ENCODE measurements at places on chromosomes 1 and 21.

DNA sequence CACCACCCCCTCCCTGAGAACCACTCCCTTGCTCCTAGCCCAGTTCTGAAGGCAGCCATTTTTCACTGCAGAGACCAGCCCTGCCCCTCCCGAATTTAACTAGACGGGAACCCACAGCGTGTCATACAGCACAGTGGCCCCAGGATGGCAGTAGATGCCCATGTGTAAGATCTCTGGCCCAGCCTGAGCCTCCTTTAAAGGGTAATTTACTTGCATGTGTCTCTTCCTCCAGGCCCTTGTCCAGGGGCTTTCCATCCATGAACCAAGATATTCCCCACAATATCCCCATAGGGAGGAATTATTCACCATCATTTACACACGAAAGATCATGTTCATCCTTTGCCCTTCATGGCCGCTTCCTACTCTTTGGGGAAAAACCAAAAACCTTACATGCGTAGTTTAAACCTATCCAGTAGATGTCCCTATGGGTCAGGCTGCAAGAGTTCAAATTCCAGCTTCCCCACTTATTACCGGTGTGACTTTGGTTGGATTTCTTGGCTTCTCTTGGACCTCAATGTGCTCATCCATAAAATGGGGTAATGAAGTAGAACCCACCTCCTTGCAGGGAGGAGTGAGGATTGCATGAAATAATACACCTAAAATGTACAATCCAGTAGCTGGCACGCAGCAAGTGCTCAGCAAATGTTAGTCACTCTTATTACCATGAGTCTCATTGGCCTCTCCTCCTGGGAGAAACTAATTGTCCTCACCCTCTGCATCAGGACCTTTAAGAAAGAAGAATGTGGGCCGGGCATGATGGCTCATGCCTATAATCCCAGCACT is 4.0 kb upstream of the LACTBL1 start:
- H3K27ac ChIP-seq: no peak overlapping the region
- H3K4me3 ChIP-seq: no peak overlapping the region
- no peaks in the 10 kb centered on the region for H3K4me1 ChIP-seq
- H3K36me3 ChIP-seq: no peaks in the 10 kb centered on the region
- no peaks in the 10 kb centered on the region for H3K27me3 ChIP-seq

GRCh38 chr1:42211224-42211623 is 46.7 kb upstream of the GUCA2A start:
- DNase-seq: no peak
- H3K36me3 ChIP-seq: no peaks in the 10 kb centered on the region
- peaks cover 61% of the 10 kb centered on the region for H3K4me1 ChIP-seq
- no peak overlapping the region for H3K27ac ChIP-seq
- H3K4me3 ChIP-seq: no peak overlapping the region
- no peaks in the 10 kb centered on the region for H3K27me3 ChIP-seq

DNA sequence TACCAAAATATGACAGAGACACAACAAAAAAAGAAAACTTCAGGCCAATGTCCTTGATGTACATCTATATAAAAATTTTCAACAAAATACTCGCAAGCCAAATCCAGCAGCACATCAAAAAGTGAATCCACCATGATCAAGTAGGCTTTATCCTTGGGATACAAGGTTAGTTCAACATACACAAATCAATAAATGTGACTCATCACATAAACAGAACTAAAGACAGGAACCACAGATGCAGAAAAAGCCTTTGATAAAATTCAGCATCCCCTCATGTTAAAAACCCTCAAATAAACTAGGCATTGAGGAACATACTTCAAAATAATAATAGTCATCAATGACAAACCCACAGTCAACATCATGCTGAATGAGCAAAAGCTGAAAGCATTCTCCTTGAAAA is 101.5 kb downstream of the NME7 start:
- H3K4me1 ChIP-seq: peaks cover 11% of the 10 kb centered on the region
- H3K36me3 ChIP-seq: no peaks in the 10 kb centered on the region
- H3K27me3 ChIP-seq: no peaks in the 10 kb centered on the region

DNA sequence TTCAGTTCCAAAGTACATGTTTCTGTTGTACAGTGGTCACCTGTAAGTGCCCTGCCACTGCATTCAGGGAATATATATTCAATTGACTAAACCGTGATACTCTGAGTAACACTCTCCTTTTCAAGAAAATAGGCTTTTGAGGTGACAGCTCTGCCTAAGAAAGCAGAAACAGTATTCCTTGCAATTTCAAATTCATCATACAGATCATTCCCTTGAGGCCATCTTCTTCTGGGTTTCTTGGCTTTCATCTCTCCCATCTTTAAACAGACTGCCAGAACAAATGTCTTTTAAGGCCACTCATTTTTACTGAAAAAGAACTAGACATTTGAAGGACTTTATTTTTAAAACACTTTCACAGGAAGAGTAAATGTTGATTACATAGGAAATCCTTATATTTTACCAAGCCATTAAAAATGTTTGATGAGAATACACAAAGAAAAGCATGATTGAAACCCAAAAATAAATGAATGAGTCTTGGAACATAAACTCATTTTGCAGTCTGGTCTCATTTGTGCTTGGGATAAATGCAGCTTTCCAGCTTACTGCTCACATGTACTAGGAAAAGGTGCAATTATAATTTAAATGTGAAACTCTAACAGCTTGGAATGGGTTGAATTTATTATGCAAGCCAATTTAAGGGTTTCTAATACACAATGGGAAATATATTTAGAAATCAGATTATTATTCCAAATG is 34.7 kb downstream of the PLPPR5 start:
- H3K27ac ChIP-seq: no peak overlapping the region
- no peak for DNase-seq
- no peaks in the 10 kb centered on the region for H3K4me1 ChIP-seq
- no peak overlapping the region for H3K4me3 ChIP-seq
- no peaks in the 10 kb centered on the region for H3K36me3 ChIP-seq

- no peak overlapping the region for H3K4me3 ChIP-seq
- no peaks in the 10 kb centered on the region for H3K4me1 ChIP-seq
- no peak for DNase-seq
- H3K27ac ChIP-seq: no peak overlapping the region
- no peaks in the 10 kb centered on the region for H3K27me3 ChIP-seq
Observed at GRCh38 chr1:32487182-32487581, 22.3 kb downstream of the ZBTB8B start.

DNA sequence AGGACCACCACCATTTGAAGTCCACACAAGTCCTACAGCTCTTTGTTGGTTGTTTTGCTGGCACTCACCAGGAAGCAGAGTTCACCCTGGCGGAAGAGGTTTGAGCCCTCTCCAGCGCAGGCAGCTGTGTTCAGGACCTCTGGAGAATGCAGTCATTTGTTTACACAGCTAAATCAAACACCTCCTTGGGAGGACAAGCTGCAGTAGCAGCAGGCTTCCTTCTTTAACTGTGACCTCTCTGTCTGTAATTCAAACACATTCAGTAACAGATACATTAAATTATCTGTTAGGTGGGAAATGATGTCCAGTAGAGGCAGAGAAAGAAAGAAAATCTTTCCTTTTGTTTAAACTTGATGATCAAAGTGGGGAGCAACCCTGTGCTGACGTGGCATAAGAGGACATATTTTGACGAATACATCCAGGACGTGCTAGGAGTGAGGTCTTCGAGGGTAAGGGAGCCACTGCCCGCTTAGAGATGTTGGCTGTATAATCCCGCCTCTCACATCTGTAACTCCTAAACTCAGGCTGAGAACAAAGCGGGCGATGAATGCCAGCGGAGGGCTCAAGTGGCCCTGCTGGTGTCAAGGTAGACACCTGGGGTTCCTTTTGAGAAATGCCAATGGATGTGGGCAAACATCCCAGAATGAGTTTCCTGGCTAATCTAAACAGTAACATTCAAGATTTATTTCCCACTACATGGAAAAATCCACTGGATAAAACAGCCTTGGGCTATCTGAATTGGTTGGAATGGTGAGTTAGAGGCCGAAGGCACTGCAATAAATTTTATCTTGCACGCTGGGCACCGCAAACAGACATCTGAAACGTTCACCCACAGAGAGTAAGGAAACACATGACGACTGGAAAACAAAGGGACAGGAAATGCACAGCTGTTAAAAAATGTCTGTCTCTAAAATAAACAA is 51.7 kb downstream of the ABCA4 start:
- H3K27ac ChIP-seq: peak overlapping the region; percentile 56
- H3K4me1 ChIP-seq: peaks cover 31% of the 10 kb centered on the region
- H3K36me3 ChIP-seq: no peaks in the 10 kb centered on the region
- H3K27me3 ChIP-seq: no peaks in the 10 kb centered on the region

DNA sequence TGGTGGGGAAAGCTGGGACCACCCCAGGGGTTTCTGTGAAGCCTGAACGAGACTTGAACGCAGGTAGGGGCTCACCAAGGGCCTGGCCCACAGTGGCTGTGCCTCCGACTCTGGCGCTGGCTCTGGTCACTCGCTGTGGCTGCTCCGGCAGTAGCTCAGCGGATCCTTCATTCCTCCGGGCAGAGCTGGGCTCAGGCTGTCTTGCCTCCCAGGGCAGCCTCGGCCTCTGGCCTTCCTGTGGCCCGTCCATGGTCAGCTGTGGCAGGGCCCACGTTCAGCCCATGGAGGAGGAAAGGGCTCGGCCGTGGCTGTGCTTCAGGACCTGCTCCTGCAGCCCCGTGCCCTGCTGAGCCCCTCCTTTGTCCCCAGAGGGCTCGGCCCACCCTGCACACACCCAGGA is 162.9 kb upstream of the C1orf174 start:
- H3K27me3 ChIP-seq: no peaks in the 10 kb centered on the region
- no peak overlapping the region for H3K27ac ChIP-seq
- H3K4me1 ChIP-seq: no peaks in the 10 kb centered on the region

GRCh38 chr1:32334864-32335534 is 1.0 kb downstream of the MARCKSL1 start:
- H3K27me3 ChIP-seq: no peaks in the 10 kb centered on the region
- peaks cover 23% of the 10 kb centered on the region for H3K36me3 ChIP-seq
- DNase-seq: no peak
- H3K27ac ChIP-seq: no peak overlapping the region
- peak overlapping the region; percentile 71 for H3K4me3 ChIP-seq

DNA sequence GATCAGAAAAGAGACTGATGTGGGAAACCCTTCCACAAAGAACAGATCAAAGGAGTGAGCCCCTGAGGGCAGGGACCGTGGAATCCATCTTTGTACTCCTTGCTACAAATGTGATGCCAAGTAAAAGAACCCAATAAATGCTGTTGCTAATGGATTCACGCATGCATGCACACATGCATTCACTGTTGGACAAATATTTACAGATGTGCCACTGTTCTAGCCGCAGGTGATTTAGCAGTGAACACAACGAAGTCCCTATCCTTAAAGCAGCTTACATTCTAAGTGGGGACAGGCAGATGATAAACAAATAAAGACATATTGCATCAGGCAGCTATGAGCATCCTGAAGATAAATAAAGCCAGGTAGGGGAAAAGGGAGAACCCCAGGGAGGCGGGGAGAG is 67.8 kb downstream of the ITPKB start:
- no peak for DNase-seq
- no peak overlapping the region for H3K4me3 ChIP-seq
- no peaks in the 10 kb centered on the region for H3K36me3 ChIP-seq
- no peak overlapping the region for H3K27ac ChIP-seq
- H3K4me1 ChIP-seq: peaks cover 59% of the 10 kb centered on the region

DNA sequence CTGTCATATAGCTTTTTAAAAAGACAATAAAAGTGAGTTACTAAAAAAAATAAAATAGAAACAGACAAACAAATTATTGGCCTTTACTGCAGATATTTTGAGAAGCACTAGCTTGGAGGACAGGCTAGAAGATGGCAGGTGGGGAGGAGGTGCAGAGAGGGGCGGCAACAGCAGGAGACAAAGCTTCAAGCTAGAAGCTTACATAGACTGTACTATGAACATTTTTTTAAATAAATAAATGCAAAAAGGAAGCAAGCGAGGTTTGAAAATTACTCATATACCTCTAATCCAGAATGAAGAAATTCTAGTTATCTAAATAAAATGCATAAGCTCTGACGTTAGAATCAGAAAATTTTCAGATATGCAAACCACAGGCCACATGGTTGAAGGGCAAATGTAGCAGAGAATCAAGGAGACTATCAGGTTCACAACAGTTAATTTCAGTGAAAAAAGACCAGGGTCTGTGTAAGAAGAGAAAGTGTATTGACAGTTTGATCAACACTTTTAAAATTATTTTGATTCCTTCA is 54.9 kb downstream of the NRIP1 start:
- H3K4me3 ChIP-seq: no peak overlapping the region
- H3K4me1 ChIP-seq: peaks cover 58% of the 10 kb centered on the region
- peaks cover 4% of the 10 kb centered on the region for H3K36me3 ChIP-seq
- peak overlapping the region; percentile 78 for H3K27ac ChIP-seq
- no peak for DNase-seq

GRCh38 chr1:8662380-8663072 is 154.9 kb downstream of the RERE start:
- no peaks in the 10 kb centered on the region for H3K27me3 ChIP-seq
- no peak for DNase-seq
- no peaks in the 10 kb centered on the region for H3K36me3 ChIP-seq
- H3K4me1 ChIP-seq: peaks cover 73% of the 10 kb centered on the region

- H3K4me1 ChIP-seq: peaks cover 2% of the 10 kb centered on the region
- peak overlapping the region; percentile 52 for H3K27ac ChIP-seq
- H3K27me3 ChIP-seq: peaks cover 7% of the 10 kb centered on the region
- H3K4me3 ChIP-seq: no peak overlapping the region
Observed at GRCh38 chr21:41641821-41642701, 124.8 kb downstream of the RIPK4 start.

DNA sequence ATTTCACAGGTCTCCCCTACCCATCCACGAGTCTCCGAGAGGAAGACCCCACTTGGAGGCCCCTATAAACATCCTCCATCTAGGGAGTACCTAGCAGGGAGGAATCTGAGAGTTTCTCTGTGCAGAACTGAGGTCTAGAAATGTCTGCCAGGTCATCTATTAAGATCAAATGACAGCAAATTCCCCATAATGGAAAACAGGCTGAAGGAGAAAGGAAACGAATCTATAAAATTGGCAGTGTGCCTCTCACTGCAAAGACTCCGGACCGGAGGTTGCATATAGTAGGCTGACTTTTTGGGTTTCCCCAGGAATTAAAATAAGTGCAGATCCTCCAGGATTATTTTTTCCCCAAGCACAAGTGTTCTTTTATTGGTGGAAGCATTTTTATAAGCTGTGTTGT is 57.7 kb downstream of the NMNAT2 start:
- H3K36me3 ChIP-seq: no peaks in the 10 kb centered on the region
- no peaks in the 10 kb centered on the region for H3K4me1 ChIP-seq
- no peaks in the 10 kb centered on the region for H3K27me3 ChIP-seq
- H3K4me3 ChIP-seq: no peak overlapping the region
- no peak overlapping the region for H3K27ac ChIP-seq

- no peak for DNase-seq
- H3K4me3 ChIP-seq: no peak overlapping the region
- H3K27me3 ChIP-seq: no peaks in the 10 kb centered on the region
- H3K36me3 ChIP-seq: peaks cover 97% of the 10 kb centered on the region
Observed at GRCh38 chr1:228286505-228287417, 78.9 kb downstream of the OBSCN start.

- no peaks in the 10 kb centered on the region for H3K36me3 ChIP-seq
- DNase-seq: no peak
- no peak overlapping the region for H3K27ac ChIP-seq
- H3K27me3 ChIP-seq: no peaks in the 10 kb centered on the region
- H3K4me1 ChIP-seq: peaks cover 5% of the 10 kb centered on the region
- H3K4me3 ChIP-seq: no peak overlapping the region
Observed at GRCh38 chr1:30693822-30694221, 29.6 kb downstream of the MATN1 start.
